H1 (cell line): ENCODE measurements at places on chromosomes 7 and 10.

GRCh38 chr7:7433811-7434210 is 101.9 kb downstream of the COL28A1 start:
- no peak for DNase-seq
- no peak overlapping the region for H3K27ac ChIP-seq
- no peak overlapping the region for H3K4me3 ChIP-seq
- no peaks in the 10 kb centered on the region for H3K36me3 ChIP-seq

DNA sequence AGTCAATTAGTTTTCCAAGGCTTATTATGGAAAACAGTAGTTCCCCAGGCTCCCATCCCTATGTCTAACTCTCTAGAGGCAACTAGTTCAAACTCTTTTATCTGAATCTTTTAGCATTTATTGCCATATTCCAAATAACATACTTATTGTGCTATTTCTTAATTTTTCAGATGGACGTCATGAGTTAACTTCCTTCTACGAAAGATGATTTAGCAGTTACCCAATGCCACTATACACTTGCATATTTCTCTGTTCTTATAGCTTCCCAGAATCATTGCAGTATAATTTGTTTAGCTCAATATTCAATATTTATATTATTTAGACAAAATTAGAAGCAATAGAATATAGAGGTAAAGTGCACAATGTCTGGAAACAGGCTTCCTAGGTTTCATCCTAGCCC is 52.8 kb downstream of the REEP3 start:
- DNase-seq, result no peak
- H3K36me3 ChIP-seq, result no peaks in the 10 kb centered on the region
- no peaks in the 10 kb centered on the region; the same call in 1 of the 2 replicates for H3K4me1 ChIP-seq
- no peak overlapping the region for H3K4me3 ChIP-seq
- no peaks in the 10 kb centered on the region for H3K27me3 ChIP-seq

DNA sequence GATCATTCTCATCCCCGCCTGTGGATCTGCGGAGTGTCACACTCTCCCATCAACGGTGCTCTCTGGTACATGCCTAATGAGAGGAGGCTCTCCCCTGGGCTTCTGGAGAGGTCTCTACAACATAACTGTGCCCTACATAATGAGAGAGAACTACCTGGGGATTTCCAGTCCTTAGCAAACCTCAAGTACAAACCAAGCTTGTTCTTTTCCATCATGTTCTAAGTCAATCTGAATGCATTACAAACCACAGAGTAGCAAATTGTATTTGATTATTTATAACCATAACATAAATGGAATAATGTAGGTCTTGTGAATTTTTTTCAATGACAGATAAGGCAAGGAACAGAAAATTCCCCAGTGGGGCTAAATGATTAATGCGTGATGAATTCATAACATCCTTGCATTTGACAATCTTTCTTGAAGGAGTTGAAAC is 412.4 kb upstream of the NRP1 start:
- H3K36me3 ChIP-seq, result no peaks in the 10 kb centered on the region
- no peak overlapping the region for H3K4me3 ChIP-seq
- DNase-seq, result no peak
- no peaks in the 10 kb centered on the region for H3K4me1 ChIP-seq
- H3K27ac ChIP-seq, result no peak overlapping the region

GRCh38 chr7:88686468-88687229 is 72.9 kb upstream of the ZNF804B start:
- H3K4me1 ChIP-seq, result no peaks in the 10 kb centered on the region
- no peak overlapping the region for H3K4me3 ChIP-seq
- H3K36me3 ChIP-seq, result no peaks in the 10 kb centered on the region
- H3K27me3 ChIP-seq, result no peaks in the 10 kb centered on the region
- no peak for DNase-seq
- no peak overlapping the region for H3K27ac ChIP-seq

DNA sequence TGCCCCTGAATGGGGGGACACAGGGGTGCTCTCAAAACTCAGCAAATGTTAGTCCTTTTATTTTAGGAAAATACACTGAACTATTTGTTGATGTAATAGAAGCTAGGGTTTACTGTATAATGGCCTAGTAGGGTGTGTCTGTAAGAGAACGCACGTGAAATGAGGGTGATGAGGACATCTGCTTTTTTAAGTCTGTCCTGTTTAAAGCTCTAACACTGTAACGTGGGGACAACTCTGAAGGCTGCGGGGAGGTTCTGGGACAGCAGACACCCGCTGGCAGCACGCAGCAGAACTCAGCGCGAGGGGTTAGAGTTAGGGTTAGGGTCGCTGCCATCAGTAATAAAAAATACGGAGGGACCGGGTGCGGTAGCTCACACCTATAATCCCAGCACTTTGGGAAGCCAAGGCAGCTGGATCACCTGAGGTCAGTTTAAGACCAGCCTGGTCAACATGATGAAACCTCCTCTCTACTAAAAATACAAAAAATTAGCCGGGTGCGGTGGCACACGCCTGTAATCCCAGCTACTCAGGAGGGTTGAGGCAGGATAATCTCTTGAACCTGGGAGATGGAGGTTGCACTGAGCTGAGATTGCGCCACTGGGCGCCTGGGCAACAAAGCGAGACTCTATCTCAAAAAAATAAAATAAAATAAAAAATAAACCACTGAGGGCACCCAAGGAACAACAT is 98.0 kb downstream of the CTBP2 start:
- H3K4me1 ChIP-seq, result peaks cover 34% of the 10 kb centered on the region
- H3K27me3 ChIP-seq, result no peaks in the 10 kb centered on the region
- H3K27ac ChIP-seq, result no peak overlapping the region
- no peak for DNase-seq

- H3K27ac ChIP-seq, result no peak overlapping the region
- H3K4me1 ChIP-seq, result peaks cover 24% of the 10 kb centered on the region
- no peak overlapping the region for H3K4me3 ChIP-seq
- DNase-seq, result no peak
- no peaks in the 10 kb centered on the region for H3K36me3 ChIP-seq
Measured at GRCh38 chr10:63717027-63717715, 196.0 kb downstream of the REEP3 start.

- DNase-seq, result no peak
- peaks cover 2% of the 10 kb centered on the region; the same call in 1 of the 2 replicates for H3K4me1 ChIP-seq
- no peak overlapping the region for H3K27ac ChIP-seq
- H3K36me3 ChIP-seq, result no peaks in the 10 kb centered on the region
- no peaks in the 10 kb centered on the region for H3K27me3 ChIP-seq
- H3K4me3 ChIP-seq, result no peak overlapping the region
Measured at GRCh38 chr7:157523766-157524421, 187.1 kb downstream of the DNAJB6 start.

DNA sequence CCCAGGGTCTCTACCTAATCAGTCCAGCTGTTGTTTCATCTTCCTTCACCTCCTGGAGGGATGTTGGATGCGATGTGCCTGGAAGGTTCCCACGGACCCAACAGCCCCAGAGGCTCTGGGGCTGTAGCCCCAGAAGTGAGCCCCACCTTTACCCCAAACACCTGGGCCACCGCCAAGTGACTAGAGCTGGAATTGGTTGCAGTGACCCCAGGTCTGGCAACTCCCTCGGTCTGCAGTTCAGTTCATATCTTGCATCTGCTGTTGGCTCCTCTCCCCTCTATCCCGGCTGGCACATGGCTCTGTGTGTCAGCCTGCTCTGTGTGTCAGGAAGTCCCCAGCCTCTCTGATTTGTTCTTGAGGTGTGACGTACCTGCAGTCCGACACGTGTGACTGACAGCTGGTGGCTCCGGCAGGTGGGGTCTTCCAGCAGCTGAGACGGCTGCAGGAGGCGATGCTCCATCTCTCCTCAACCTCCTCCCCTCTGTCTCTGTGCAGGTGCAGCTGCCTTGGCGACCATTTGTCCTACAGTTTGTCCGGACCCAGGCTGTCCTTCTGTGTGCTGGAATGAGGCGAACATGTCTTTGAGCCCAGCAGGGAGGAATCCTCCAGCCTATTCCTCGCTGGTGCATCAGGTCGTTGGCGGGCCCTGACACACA is 38.6 kb downstream of the ELFN1 start:
- H3K27ac ChIP-seq, result no peak overlapping the region
- H3K36me3 ChIP-seq, result no peaks in the 10 kb centered on the region
- H3K27me3 ChIP-seq, result peaks cover 6% of the 10 kb centered on the region; the same call in 1 of the 2 replicates
- H3K4me1 ChIP-seq, result peaks cover 1% of the 10 kb centered on the region
- DNase-seq, result no peak
- H3K4me3 ChIP-seq, result no peak overlapping the region

GRCh38 chr10:91271886-91272285 is 51.4 kb downstream of the PCGF5 start:
- H3K27ac ChIP-seq, result no peak overlapping the region
- no peaks in the 10 kb centered on the region for H3K4me1 ChIP-seq
- H3K4me3 ChIP-seq, result no peak overlapping the region
- H3K27me3 ChIP-seq, result no peaks in the 10 kb centered on the region
- H3K36me3 ChIP-seq, result no peaks in the 10 kb centered on the region

GRCh38 chr10:127990846-127991542 is 84.1 kb downstream of the PTPRE start:
- DNase-seq, result no peak
- no peaks in the 10 kb centered on the region for H3K4me1 ChIP-seq
- no peaks in the 10 kb centered on the region for H3K36me3 ChIP-seq

DNA sequence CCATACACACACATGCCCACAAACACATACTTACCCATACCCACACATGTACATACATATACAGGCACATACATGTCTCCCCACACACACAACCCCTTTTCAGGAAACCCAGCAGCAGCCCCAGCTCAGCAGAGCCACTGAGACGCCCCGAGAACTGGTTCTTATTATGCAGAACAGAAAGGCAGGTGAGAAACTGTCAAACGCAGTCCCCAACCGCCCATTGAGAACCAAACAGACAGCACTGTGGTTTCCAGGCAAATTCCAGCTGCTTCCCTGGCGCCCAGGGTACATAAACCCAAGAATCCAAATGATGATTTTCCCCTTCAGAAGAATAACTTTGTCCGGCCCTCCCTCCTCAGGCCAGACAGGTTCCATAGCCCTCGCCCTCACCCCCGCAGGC is 366.6 kb upstream of the ZMIZ1 start:
- no peaks in the 10 kb centered on the region for H3K4me1 ChIP-seq
- no peak for DNase-seq
- H3K4me3 ChIP-seq, result no peak overlapping the region
- H3K27ac ChIP-seq, result no peak overlapping the region
- H3K27me3 ChIP-seq, result no peaks in the 10 kb centered on the region

DNA sequence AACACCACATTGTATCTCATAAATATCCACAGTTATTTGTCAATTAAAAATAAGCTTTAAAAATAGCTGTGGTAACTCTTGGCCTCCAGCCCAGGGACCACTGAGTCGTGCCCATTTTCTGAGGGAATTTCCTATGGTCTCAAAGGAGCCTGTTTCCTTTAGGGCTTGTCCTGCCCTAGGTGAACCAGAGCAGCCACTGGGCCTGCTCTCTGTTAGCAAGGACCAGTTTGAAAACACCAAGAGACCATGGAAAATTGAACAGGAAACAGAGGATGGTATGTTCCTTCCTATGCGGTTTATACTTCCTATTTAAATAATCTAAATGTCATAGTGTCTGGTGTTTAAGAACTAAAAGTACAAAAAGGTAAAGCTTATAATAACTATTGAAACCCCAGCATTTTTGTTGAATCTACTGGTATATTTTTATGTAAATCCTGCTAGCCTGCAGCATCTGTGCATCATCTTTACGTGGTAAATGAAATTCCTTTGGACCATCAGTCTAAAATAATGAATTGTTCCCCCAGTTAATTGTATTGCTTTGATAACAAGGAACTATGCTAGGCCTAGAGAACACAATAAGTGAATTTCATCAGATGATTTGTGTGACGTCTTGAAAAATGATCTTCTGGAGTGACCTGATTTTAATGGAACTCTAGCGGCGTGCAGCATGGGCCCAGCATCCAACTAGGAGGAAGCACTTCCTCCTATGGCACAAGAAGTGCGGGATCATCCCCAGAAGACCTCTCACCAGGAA is 333.7 kb downstream of the GFRA1 start:
- H3K27ac ChIP-seq, result no peak overlapping the region
- no peak overlapping the region for H3K4me3 ChIP-seq
- H3K36me3 ChIP-seq, result no peaks in the 10 kb centered on the region
- no peak for DNase-seq
- H3K4me1 ChIP-seq, result no peaks in the 10 kb centered on the region
- no peaks in the 10 kb centered on the region for H3K27me3 ChIP-seq

GRCh38 chr7:153454306-153454705 is 597.9 kb upstream of the DPP6 start:
- H3K4me1 ChIP-seq, result no peaks in the 10 kb centered on the region
- DNase-seq, result no peak
- H3K27ac ChIP-seq, result no peak overlapping the region
- no peaks in the 10 kb centered on the region for H3K36me3 ChIP-seq
- H3K27me3 ChIP-seq, result no peaks in the 10 kb centered on the region

GRCh38 chr7:50718876-50719275 is 63.8 kb downstream of the GRB10 start:
- no peaks in the 10 kb centered on the region for H3K27me3 ChIP-seq
- H3K4me1 ChIP-seq, result peaks cover 3% of the 10 kb centered on the region
- no peak for DNase-seq
- no peak overlapping the region for H3K4me3 ChIP-seq

DNA sequence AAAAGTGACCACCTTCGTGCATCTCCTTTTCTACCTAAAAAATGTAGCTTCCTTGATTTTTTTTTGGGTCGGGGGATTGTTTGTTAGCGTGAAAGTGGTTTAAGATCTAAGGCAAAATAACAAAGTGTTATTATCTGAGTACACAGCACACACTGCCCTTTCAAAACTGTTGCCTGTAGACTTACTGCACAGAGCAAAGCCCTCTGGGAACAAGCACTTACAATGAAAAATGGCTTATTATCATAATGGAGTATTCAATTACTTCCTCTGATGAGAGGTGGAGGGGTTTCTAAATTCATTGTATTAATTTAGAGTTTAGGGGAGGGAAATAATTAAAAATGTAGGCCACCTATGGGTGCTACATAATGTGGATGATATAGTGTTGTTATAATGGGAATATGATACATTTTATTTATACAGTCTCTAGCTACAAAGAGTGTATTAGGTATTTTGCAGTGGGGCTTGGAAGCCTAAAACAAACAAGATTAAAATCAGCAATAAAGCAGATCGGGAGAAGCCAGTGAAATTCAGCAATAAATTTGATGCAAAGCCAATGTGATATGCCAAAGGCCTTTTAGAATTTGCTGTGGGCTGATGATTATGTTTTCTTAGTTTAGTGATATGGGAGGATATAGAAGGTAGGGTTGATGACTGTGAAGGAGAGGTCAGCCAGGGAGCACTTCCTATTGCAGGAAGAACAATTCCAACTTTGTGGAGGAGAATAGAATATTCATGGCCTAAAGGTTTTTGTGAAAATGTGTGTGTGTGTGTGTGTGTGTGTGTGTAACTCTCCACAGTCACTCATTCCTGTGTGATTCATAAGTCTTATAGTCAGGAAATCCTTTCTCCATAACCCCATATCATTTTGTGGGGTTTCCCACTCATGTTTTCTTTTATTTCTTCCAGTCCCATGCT is 17.7 kb upstream of the EXOC4 start:
- H3K27ac ChIP-seq, result no peak overlapping the region
- no peak overlapping the region for H3K4me3 ChIP-seq
- no peak for DNase-seq
- no peaks in the 10 kb centered on the region for H3K4me1 ChIP-seq

GRCh38 chr10:59057345-59057744 is 119.1 kb upstream of the PHYHIPL start:
- DNase-seq, result no peak
- no peak overlapping the region for H3K27ac ChIP-seq
- peaks cover 4% of the 10 kb centered on the region; the same call in 1 of the 2 replicates for H3K4me1 ChIP-seq
- H3K27me3 ChIP-seq, result no peaks in the 10 kb centered on the region
